NCI-H226 (cell line): ENCODE measurements at places on chromosomes 1 and 21.

GRCh38 chr1:8318436-8318835 is 522 bp downstream of the SLC45A1 start:
- DNase-seq: no peak

- DNase-seq: no peak
Observed at GRCh38 chr21:45019076-45019886, 55.1 kb upstream of the ADARB1 start.

- DNase-seq: peak; percentile 27
Observed at GRCh38 chr1:114668784-114669561, 876 bp downstream of the DENND2C start.

DNA sequence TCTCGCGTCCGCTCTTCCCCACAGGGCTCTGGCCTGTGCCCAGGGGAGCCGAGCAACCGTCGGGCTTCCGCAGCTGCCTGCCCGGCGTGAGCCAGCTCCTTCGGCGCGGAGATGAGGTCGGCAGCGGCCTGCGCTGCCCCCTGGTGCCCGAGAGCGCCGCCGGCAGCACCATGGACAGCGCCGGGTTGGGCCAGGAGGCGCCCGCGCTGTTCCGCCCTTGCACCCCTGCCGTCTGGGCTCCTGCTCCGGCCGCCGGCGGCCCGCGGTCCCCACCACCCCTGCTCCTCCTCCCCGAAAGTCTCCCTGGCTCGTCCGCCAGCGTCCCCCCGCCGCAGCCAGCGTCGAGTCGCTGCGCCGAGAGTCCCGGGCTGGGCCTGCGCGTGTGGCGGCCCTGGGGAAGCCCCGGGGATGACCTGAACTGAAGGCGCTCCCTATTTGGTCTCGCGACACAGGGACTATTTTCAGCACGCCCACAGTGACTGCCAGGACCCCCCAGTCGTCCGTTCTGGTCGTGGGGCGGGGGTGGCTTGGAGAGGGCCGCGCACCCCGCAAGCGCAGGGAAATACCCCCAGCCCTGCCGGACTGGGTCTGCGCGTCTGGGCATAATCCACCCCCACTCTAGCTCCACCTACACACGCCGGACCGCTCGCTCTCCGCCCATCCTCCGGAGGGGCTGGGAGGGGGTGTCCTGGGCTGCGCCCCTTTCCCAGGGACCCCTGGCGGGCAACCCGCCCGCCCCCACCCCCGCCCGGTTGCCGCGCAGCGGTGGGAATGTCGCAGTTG is 1.3 kb downstream of the HES3 start:
- peak; percentile 85 for DNase-seq
